ENCODE measurements at places on chromosomes 1 and 21.
A peak's percentile ranks its signal among the peaks of the same experiment; 100 is the strongest.

DNA sequence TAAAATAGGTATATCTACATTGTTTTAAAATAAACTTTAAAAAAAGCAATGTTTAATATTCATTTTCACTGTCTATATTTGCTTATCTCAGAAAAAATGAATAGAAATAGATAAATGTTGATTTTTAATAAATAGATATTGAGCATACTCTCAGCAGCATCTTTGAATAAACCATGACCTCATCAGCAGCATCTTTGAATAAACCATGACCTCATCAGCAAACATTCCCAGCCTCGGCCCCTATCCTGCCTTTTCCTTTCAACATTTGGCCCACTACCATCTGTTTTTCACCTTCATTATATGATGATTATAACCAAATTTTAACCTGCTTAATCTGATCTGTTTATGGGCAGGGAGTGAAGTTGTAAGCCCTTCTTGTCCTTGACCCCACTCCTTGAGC, 148.7 kb upstream of the SAMSN1 start:
- no peak for DNase-seq

GRCh38 chr1:15957221-15958095, 18.4 kb downstream of the ZBTB17 start:
- no peak for DNase-seq

GRCh38 chr1:23527366-23527765, 3.7 kb downstream of the E2F2 start:
- DNase-seq: no peak

- peak; percentile 92 for DNase-seq
Measured at GRCh38 chr1:205335692-205336091, 14.1 kb upstream of the NUAK2 start.

DNA sequence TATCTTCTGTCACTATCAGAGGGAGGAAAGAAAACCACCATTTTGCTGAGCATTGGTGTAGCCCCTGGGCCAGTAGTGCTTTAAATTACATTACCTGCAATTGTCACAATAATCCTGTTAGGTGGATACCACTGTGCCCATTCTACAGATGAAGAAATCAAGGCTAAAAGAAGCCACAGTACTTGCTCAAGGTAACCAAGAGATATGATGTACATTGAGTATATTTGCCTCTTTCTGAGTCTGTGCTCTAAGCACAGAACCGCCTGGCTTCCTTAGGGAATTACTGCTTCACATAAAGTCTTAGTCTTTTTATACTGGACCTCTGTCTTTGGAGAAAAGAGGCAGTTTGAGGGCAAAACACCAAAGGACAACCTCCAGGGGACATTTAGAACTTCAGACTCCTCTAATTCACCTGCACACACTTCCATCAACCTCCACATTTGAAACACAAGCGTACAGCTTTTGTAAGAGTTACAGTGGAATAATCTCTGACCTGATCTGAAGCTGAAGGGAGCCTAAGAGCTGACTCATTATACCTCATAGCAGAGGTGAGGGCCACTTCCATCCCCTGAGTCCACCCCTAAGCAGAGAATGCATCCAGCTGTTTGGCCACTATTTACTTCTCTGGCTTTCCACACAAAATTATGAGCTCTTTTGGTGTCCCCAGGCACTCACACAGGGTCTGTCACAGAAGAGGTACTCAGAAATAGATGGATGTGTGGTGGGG, 61.8 kb downstream of the PLPP3 start:
- no peak for DNase-seq

DNA sequence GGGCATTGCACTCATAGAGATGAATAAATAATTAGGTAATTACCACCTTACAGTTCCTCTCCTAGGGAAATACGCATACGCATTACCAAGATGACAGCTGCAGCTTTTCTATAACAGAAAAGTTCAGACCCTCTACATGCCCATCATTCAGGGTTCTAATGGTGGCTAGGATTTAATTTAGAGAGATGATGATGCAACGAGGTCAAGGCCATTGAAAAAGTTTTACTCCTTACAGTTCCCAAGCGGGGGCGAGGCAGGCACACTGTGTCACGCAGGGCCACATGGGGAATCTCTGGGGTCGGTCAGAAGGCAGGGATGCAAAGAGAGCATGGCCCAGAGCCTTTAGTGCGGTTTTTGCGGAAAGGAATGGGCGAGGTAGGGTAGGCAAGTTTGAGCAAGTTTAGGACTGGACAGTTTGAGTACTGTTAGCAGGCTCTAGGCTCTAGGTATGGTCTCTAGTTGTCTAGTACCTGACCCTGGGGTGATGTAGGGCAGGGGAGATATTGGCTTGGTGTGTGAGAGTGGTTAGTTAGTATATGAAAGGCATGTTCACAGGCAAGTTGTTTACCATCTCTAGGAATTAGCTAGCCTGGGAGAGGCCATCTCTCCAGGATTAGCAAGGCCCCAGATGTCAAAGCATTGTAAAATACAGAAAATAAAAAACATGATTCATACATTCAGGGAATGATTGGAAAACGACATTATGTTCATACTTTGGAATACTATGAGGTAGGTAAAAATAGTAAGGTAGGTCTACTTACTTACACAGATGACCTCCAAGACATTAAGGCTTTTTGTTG, 29.6 kb upstream of the ID3 start:
- DNase-seq: no peak

- DNase-seq: no peak
Measured at GRCh38 chr1:76084685-76085084, 10.1 kb downstream of the ST6GALNAC3 start.

DNA sequence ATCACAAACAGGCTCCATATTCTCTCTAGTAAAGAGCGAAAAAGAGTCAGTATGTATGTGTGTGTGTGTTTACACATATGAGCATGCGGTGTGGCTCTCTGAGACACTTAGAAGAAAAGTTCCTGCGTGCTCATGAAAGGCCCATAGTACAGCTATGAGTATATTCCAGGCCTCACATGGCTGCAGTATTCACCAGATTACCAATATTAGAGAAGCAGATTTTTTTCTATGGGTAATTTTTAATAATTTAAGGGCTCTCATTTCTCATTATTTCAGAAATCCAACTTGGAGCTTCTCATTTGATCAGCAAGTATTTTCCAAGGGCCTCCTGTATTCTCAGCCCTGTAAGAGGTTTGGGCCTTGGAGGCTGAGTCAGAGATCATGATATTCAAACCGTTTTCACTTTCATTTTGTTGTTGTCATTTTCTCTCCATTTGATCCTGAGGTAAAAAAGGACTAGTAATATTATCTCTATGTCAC, 232.9 kb upstream of the SGIP1 start:
- DNase-seq: no peak

- DNase-seq: no peak
Measured at GRCh38 chr1:241641773-241642592, 1.8 kb upstream of the CHML start.

- DNase-seq: no peak
Measured at GRCh38 chr21:17497316-17497715, 15.5 kb upstream of the CXADR start.

- DNase-seq: no peak
Measured at GRCh38 chr1:68745451-68745850, 248.6 kb upstream of the DEPDC1 start.
